ENCODE measurements at places on chromosomes 4 and X.

DNA sequence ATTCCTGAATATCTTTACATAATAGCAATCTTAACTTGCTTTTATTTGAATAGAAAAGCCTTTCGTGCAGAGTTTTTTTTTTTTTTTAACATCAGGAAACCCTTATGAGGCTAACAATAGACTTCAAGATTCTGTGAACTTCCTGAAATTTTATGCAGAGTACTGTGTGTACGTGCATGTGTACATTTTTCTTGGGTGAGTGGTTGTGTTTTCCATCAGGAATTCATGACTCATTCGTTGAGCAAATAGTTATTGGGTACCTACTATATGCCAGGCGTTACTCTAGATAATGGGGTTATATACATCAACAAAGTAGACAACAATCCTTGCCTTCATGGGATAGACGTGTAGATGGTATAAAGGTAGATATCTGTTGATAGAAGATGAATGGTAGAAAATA is 59.1 kb downstream of the MRPL1 start:
- no peak for DNase-seq

DNA sequence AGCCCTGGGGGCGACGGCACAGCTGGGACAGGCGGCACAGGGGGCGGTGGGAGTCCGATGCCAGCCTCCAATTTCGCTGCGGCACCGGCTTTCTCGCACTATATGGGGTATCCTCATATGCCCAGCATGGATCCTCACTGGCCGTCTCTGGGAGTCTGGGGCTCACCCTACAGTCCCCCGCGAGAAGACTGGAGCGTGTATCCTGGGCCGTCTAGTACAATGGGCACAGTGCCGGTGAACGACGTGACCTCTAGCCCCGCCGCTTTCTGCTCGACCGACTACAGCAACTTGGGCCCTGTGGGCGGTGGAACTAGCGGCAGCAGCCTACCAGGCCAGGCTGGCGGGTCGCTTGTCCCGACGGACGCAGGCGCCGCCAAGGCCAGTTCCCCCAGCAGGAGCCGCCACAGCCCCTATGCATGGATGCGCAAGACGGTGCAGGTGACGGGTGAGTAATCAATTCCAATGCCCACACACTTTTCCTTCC is 500 bp downstream of the CDX4 start:
- no peak for DNase-seq

- no peak for DNase-seq
These were observed 16.5 kb downstream of the TMPRSS11E start for GRCh38 chr4:68463796-68464195.

GRCh38 chr4:3702561-3703221 is 63.5 kb upstream of the ADRA2C start:
- no peak for DNase-seq

GRCh38 chrX:119758731-119759247 is 401 bp downstream of the SOWAHD start:
- DNase-seq: no peak

GRCh38 chr4:4847011-4847410 is 12.5 kb upstream of the MSX1 start:
- DNase-seq: no peak

GRCh38 chrX:131942034-131942433 is 81.1 kb upstream of the STK26 start:
- no peak for DNase-seq

GRCh38 chr4:27176881-27177280 is 316.2 kb downstream of the STIM2 start:
- no peak for DNase-seq

- DNase-seq: no peak
These were observed 8.4 kb downstream of the HAND2 start for GRCh38 chr4:173521467-173522159.

GRCh38 chr4:176432811-176433540 is 113.2 kb downstream of the SPCS3 start:
- DNase-seq: no peak

GRCh38 chr4:2866160-2866861 is 22.7 kb downstream of the ADD1 start:
- no peak for DNase-seq

GRCh38 chr4:156248917-156249316 is 295.3 kb upstream of the CTSO start:
- no peak for DNase-seq

DNA sequence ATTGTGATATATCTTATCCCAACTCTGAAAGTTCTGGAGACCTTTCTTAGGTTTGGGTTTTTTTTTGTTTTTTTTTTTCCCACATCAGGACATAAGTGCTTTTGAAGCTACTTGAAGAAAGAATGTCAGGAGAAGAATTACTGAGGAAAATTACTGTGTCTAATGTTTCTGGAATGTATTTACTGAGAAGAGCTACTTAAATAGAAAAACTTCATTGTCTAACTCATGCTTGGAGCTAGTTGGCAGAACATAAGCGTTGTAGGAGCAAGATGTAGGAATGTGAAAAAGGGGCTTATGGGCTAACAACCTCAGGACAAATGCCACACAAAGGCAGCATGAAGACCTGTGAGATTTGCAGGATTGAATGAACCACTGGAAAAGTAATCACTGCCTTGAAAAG is 166.6 kb upstream of the GLRA2 start:
- no peak for DNase-seq

- DNase-seq: no peak
These were observed 76.5 kb downstream of the MSX1 start for GRCh38 chr4:4935974-4936373.

GRCh38 chr4:40976343-40976742 is 226.6 kb downstream of the NSUN7 start:
- no peak for DNase-seq

- no peak for DNase-seq
These were observed 102.0 kb downstream of the SORBS2 start for GRCh38 chr4:185709802-185710486.

DNA sequence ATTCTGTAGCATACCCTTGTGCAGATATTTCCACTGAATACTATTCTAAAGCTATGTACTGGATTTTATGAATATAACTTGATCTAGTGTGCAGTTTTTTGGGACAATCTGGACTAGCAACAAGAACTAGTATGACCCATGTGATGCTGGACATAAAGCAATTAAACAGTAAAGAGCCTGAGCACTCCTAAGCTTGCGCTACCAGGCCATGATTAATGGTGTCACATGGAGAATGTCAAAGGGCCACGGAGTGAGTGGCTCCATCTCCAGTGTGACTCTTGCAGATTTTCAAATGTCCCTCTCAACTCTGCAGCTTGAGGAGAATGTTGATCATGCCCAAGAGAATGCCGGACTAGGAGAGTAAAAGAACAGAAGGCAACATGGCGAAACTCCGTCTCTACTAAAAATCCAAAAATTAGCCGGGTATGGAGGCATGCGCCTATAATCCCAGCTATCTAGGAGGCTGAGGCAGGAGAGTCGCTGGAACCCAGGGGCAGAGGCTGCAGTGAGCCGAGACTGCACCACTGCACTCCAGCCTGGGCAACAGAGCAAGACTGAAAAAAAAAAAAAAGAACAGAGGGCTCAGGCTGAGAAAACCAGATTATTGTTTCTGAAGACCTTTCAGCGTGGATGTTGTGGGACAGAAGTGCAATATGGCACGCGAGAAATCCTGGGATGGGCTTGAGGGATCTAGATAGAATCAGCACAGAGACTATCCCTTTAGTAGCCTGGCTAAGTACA is 45.0 kb downstream of the TIGD2 start:
- no peak for DNase-seq

GRCh38 chr4:15400226-15400625 is 27.6 kb upstream of the C1QTNF7 start:
- no peak for DNase-seq

DNA sequence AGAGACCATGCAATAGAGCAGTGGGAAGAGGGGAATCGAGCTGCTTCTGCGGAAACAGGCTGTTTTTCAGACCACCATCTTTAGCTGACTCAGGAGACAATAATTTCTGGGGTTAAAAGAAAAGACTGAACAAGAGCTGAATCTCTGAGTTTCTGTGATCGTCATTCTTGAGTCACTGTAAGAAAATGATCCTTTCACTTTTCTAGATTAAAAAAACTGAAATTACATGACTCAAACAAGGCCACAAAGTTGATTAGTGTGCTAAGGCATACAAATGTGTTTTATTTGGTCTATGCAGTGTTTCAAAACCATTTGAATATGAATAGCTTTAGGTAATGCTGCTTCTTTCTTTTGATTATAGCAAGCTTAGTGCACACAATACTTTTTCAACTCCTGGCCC is 194.4 kb upstream of the RPL34 start:
- no peak for DNase-seq

DNA sequence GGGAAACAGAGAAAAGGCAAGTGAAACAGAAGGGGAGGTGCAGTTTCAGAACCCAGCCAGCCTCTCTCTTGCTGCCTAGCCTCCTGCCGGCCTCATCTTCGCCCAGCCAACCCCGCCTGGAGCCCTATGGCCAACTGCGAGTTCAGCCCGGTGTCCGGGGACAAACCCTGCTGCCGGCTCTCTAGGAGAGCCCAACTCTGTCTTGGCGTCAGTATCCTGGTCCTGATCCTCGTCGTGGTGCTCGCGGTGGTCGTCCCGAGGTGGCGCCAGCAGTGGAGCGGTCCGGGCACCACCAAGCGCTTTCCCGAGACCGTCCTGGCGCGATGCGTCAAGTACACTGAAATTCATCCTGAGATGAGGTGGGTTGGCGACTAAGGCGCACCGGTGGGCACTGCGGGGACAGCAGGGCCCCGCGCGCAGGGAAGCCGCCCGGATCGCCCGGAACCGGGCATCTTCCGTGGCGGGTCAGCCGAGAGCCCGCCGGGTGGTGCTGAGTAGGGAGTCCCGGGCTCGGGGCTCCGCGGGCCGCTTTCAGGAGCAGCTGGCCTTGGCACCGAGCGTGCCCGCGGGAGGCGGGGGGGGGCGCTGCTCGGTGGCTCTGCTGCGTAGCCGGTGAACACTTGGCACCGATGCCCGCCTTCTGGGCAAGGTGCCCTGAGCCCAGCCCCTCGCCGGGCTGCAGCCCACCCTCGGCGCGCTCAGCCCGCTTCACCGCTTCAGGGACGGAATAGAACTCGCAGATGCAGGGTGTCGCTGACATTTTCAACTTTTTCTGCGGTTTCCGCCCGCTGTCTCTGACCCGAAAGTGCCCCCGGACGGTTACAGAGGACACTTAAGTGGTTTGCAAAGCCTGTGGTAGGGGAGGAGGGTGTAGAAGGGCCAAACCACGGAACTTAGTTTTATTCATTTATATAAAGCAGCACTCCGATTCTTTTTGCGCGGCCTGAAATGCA is at the start of gene CD38:
Gene CD38 (plus strand): TSS at position 40 of the 953 bp plus-strand sequence. CDS start 87 bp downstream, at position 127.
- DNase-seq: no peak

DNA sequence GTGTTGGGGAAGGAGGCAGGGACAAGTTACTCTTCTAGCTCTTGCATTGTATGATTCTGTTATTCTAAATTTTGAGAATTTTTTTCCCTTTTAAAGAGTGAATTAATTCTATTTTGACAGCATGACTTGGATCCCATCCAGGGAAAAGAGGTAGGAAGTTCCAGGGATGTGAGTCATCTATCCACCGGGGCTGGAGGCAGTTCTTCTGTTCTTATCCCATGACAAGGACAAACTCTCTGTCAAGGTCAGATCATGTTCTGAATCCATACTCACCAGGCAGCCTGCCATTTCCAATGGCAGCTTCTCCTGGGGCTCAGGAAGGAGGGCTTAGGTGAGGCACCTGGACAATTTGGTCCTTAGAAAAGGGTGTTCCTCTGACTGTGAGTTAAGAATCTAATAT is 132.0 kb upstream of the MED14 start:
- DNase-seq: no peak

DNA sequence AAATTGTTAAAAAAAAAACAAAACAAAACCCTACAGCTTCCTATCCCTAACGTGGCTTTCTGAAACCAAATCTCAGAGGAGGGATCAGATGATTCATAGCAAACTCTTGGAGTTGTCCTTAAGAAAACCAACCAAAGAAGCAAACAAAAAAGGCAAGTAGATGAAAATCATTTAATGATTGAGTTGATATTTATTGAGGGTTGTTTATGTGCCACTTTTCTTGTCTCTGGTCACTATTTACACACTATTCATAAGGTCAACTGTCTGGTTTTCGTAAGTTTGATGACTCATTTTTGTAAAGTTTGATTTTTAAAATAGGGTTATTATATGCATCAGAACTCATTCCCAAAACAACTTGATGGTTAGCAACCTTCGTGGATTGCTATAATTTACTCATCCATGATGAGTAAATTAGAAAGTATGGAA is 133.4 kb downstream of the UNC5C start:
- DNase-seq: no peak

GRCh38 chrX:46978341-46979291 is 66.4 kb downstream of the JADE3 start:
- peak; percentile 52 for DNase-seq

- DNase-seq: no peak
These were observed 1333.0 kb downstream of the PCDH19 start for GRCh38 chrX:99077099-99077498.

GRCh38 chrX:99798936-99799335 is 611.1 kb downstream of the PCDH19 start:
- DNase-seq: no peak

GRCh38 chr4:7904952-7905915 is 34.4 kb downstream of the AFAP1 start:
- DNase-seq: no peak

DNA sequence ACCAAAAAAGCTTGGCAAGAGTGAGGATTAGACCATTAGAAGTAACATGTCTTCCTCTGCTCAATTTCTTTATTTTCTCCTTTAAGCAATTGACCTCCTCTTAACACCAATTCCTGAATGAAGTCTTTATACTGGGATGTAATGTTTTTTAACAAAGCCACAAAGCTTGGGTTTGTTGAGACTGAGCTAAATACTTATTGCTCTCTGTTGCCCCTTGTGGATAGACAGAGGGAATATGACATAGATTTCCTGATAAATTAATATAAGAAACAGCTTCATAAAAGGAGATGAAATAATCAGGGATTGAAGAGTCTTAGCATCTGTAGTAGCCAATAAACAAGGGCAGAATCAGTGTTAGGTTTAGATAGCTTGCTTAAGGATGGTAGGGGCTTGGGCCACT is 57.6 kb downstream of the CCDC160 start:
- DNase-seq: no peak

DNA sequence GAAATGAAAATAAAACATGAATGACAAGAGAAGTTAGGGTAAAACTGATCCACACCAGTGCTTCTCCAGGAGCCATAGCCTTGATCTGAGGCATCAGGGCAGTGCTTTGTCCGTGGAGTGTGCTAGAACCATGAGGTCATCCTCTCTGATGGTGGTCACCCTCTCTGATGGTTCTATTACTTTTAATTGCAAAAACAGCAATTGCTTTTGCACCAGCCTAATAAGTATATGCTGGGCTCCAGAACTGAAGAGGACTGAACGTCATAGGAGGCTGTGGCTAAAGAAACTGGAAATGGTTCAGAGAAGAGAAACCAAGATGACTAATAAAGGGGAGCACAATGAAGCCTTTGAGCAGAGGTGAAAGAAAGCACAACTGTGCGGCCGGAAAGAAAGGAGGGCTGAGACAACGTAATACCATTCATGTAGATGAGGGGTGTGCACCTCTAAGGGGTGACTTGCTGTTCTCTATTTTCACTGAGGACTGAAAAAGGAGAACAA is 17.0 kb upstream of the TMEM154 start:
- DNase-seq: peak; percentile 16

DNA sequence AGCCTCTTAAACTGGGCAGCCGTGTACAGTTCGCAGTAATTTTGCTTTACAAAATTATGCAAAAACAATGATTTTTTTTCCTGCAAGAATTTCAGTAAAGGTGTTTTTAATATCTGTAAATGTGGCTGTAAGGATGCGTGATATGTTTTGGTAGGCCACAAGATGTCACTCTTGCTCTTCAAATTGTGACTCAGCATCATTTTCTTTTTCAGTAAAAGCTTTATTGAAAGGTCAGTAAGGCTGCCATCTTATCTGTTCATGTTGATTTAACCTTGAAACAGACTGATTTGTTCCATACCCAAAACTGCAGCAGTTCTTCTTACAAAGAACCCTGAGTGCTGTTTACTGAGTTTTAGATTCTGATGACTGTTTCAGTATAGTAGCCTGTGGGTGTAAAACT is 39.9 kb downstream of the TXLNG start:
- DNase-seq: no peak

Data from activated CD8-positive, alpha-beta memory T cell treated with anti-CD3 and anti-CD28 coated beads for 1 hour (primary cell).